Stimulated activated CD8-positive, alpha-beta memory T cell treated with anti-CD3 and anti-CD28 coated beads, Interleukin-15, amount 100 ng/mL, for 4 hours (primary cell): ENCODE measurements at places on chromosomes 3 and 15.

DNA sequence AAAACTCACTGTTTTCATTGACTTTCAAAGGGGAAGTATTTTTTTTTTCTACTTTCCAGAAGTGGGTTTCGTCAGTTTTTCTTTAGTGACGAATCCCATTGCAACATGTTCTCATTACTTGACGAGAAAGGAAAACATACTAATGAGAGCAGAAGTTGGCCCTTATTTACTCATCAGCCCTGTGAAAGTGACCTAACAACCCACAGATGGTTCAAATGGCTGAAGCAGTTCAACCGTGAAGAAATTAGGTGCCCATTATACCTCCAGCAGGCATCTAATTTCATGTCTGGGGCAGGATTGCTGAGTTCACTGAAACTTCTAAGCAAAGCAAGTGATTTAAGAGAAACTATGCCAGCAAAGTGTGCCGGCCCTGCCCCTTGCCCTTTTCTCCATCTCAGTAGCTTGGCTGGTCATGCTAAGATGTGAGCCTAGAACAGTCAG is 9.0 kb downstream of the AQP9 start:
- no peak for DNase-seq

DNA sequence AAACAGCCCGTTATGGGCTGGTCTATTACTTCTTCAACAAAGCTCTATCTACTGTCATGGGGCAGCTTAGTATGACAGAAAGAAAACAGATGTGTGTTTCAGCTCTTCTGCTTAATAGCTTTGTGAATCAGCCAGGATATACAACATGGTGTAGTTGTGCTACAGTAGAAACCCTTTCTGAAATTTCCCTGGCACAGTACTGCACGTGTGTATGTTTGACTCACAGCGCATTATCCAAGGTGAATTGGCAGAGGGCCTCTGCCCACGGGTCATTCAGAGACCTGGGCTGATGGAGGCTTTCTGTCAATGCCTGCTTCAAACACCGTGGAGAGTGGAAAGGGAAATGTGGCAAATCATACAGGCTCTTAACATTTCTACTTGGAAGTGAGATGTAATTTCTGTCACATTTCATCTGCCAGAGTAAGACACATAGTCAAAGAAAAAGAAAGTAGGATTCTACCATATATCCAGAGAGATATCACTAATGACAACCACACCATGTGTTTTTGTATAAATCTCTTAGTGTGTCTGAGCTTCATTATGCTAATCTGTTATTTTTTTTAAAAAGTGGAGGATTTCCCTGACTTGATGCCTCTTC is 505.1 kb downstream of the CNTN4 start:
- no peak for DNase-seq

- DNase-seq = no peak
Measured at GRCh38 chr15:101256757-101257156, 4.9 kb upstream of the CHSY1 start.

GRCh38 chr3:136135039-136135802 is 60.9 kb downstream of the MSL2 start:
- no peak for DNase-seq

DNA sequence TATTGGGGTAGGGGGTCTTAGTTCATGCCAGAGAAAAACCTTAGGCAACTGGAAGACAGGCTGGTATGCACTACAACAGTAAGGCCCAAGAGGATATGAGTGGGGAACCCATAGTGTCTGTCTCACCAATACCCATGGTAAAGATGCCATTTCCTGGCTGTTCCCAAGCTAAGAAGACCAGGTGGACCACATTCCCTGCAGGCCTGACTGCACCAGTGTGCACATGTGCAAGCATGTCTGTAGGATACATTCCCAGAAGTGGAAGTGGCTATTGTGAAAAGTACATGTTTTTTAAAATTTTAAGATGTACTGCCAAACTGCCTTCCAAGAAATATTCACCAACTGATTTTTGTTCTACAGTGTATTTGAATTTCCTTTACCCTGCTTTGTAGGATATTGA is 207.3 kb upstream of the CTNNB1 start:
- no peak for DNase-seq

DNA sequence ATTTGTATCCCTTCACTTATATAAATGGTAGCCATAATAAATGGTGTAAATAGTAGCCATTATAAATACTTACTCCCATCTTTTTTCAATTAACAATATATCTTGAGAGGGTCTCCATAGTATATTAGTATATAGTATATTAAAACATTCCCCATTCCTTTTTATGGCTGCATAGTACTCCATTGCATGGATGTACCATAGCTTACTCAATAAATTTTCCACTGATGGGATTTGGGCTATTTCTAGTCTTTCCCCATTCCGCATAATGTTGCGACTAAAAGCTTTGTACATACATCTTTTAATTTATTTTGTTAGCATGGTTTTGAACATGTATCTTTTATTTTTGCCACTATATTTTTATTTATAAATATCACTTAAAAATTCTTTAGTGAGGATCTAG is 366.3 kb downstream of the IL20RB start:
- no peak for DNase-seq

DNA sequence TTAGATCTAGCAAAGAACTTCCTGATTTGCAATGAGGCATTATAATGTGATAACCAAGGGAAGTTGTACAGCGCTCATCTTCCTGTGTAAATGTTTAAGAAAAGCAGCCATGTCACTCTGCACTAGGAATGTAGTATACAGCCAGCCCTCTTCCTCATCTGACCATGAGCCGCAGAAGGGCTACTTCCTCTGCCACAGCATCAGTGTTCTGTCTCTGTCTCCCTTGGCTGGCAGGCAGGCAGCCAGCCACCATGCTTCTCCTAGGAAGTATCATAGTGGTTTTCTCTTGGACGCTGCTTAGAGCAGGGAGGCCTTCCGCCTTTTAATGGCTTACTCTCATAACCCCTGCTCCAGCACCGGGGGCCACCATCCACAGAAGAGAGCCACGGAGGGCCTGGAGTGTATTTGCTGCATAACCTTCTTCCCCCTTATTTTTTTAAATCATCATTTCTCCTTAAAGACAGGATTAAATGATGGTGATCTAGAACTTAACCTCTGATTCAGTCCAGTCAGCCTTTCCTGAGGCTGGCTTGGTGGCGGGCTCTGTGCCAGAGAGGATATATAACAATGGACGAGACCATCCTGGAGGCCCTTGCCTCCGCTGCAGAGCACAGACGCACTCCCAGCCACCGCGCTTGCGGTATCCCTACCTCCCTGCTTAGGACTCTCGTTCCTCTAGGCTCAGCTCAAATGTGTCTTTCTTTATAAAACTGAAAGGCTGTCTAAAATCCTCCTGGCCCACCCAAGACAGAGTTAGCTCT is 57.3 kb upstream of the PLXNA1 start:
- DNase-seq = no peak

GRCh38 chr3:178513546-178514380 is 22.5 kb upstream of the KCNMB2 start:
- DNase-seq = no peak

- DNase-seq = no peak
Measured at GRCh38 chr15:69398491-69398891, 15.7 kb upstream of the KIF23 start.

DNA sequence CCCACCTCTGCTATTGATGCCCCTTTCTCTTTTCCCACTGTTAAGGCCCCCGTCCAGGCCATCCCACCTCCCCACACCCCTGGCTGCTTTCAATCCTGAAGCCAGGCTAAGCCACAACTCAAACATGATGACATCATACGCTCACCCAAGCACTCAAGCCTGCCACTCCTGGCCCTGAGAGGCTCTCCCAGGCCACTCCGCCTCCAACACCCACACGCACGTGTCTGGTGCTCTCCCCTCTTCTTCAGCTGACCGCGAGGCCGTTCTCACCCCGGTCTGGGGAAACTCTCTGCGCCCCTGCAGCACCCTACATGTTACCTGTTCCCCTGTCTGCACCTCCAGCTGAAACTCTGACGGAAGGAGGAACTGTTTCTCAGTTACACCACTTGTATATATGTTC is 6.2 kb downstream of the ZXDC start:
- DNase-seq = no peak

DNA sequence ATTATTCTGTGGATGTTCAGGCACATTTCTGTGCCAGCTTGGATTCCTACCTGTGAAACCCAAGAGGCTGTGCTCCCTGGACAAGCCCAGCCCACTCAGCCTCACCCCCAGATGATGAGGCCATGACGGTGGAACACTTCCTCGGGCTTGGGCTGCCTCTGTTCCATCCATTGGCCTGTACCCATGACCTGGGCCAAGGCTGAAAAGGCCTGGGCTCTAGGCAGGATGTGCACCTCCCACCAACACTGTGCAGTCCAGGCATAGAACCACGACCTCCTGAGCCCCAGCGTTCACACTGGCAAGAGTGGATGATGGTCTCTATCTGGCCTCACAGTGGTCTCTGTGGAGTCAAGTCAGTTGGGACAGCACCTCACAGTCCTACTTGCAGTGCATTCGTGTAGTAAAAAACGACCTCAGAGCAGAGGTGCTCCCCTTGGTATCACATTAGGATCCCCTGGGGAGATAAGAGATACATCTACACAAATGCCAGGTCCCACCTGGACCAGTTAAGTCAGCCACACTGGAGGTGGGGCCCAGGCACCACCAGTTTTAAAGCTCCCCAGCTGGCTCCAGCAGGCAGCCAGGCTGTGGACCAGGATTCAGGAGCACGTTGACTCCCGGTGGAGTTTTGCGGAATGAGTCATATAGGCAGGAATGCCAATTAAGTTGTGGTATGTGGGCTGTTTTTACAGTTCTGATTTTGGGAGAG is 39.0 kb upstream of the IGF1R start:
- no peak for DNase-seq

- DNase-seq = no peak
Measured at GRCh38 chr3:54476891-54477290, 354.5 kb downstream of the CACNA2D3 start.

- no peak for DNase-seq
Measured at GRCh38 chr3:3666664-3667063, 132.6 kb upstream of the LRRN1 start.
